Osteoblast (primary cell): ENCODE measurements at places on chromosomes 2 and 18. TPM values are rescaled to one million over a fixed set of nuclear protein-coding genes. Genes with fewer than 3 reads are reported as not detected.

DNA sequence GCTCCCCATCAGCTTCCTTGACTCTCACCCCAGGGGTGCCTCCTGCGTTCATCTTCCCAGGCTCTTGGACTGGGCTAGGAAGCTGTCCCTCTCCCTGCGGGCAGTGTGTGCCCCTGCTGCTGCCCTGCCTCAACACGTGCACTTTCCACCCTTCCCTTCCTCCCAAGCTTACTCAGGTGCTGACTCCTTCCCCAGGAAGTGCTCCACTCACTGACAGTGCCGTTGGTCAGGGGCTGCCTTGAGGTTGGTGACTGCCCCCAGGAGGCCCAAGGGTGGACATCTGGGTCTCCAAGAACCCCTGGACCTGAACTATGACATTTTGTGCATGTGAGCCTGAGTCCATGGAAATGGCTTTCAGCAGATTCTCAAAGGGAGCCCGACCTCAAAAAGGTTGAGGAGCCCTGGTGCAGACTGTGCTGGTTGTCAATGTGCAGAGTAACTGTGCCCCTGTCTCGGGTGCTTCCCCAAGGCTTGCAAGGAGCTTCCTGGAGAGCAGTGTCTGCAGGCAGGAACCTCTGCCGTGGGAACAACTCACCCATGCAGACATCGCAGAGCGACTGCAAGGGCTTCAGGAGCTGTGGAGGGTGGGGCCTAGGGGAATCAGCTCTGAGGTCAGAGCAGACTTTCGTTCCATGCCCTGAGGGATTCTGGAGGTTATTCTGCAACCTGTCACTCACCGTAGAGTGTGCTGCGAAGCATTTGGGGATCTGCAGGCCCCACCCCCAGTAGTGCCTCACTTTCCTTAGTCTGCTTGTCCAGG, 116.5 kb upstream of the MCFD2 start:
- H3K27me3 ChIP-seq: no peaks in the 10 kb centered on the region
- H3K4me1 ChIP-seq: peaks cover 41% of the 10 kb centered on the region
- peak; percentile 11 for DNase-seq
- H3K36me3 ChIP-seq: peaks cover 77% of the 10 kb centered on the region
- no peak overlapping the region for H3K4me3 ChIP-seq

- H3K36me3 ChIP-seq: no peaks in the 10 kb centered on the region
- no peaks in the 10 kb centered on the region for H3K4me1 ChIP-seq
- no peaks in the 10 kb centered on the region for H3K27me3 ChIP-seq
- no peak overlapping the region for H3K27ac ChIP-seq
Measured at GRCh38 chr2:226169751-226170581, 629.7 kb downstream of the IRS1 start.

DNA sequence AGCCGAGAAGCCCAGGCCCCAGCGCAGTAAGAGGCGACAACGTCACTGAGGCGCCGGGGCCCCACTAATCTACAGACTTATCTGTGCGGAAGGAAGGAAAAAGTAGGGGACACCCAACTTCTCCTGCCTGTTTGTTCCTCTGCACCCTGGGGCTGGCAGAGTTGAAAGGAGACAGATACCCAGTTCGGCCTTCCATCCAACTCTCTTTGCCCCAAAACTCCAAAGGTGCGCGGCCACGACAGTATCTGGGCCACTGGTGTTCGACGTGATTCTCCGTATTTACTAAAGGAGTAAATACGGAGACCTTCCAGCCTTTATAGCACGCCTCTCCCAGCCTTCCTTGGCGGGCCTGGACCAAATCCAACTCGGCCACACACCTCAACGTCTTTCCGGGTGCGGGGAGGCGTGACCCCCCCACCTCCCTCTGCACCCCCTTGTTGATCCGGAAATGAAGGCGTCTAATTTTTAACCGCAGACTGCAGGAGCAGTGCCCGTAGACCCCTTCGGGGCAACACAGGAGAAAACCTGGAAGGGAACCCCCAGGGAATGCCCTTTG, 1.6 kb downstream of the SMAD7 start:
- H3K4me1 ChIP-seq: peaks cover 39% of the 10 kb centered on the region
- H3K27me3 ChIP-seq: no peaks in the 10 kb centered on the region

DNA sequence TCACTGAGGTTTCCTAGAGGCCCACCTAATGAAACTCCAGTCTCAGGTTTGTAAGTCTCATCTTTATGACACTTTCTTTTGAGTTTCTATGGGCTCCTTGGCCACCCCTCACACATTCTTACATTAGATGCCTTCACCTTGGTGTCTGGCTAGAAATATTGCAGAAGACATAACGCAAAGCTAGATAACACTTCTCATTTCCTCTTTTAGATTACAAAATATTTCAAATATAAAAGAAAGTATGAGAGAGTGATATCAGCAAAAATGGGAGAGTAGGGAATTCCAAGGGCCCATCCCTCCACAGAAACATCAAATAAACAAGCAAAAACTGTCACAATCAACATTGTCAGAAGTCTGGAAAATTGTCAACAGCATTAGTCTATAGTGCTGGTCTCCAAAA, 43.3 kb upstream of the ZCCHC2 start:
- no peak overlapping the region for H3K27ac ChIP-seq
- H3K4me3 ChIP-seq: no peak overlapping the region
- no peaks in the 10 kb centered on the region for H3K36me3 ChIP-seq
- no peaks in the 10 kb centered on the region for H3K4me1 ChIP-seq
- no peak for DNase-seq

GRCh38 chr18:24734058-24734457, 273.6 kb downstream of the HRH4 start:
- no peak overlapping the region for H3K27ac ChIP-seq
- H3K4me1 ChIP-seq: no peaks in the 10 kb centered on the region

DNA sequence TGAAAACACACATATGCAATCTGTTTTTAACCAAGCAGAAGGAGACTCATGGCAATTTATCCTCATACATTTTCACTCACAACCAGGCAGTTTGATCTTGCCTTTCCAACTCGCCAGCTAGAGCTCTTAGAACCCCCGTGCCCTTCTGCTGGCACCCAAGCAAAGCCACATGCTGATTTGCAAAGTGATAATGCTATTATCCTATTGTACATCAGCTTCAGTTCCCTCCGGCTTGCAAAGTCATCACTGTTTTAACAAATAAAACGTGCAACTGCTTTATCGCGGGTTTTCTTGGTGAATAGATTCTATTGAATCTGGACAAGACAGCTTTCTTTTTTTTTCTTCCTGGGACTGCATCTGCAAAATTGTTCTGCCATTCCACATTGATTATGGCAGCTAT, 314.6 kb downstream of the LNPK start:
- H3K4me1 ChIP-seq: no peaks in the 10 kb centered on the region
- H3K27me3 ChIP-seq: no peaks in the 10 kb centered on the region
- H3K27ac ChIP-seq: no peak overlapping the region
- no peak for DNase-seq
- no peak overlapping the region for H3K4me3 ChIP-seq
- H3K36me3 ChIP-seq: no peaks in the 10 kb centered on the region

DNA sequence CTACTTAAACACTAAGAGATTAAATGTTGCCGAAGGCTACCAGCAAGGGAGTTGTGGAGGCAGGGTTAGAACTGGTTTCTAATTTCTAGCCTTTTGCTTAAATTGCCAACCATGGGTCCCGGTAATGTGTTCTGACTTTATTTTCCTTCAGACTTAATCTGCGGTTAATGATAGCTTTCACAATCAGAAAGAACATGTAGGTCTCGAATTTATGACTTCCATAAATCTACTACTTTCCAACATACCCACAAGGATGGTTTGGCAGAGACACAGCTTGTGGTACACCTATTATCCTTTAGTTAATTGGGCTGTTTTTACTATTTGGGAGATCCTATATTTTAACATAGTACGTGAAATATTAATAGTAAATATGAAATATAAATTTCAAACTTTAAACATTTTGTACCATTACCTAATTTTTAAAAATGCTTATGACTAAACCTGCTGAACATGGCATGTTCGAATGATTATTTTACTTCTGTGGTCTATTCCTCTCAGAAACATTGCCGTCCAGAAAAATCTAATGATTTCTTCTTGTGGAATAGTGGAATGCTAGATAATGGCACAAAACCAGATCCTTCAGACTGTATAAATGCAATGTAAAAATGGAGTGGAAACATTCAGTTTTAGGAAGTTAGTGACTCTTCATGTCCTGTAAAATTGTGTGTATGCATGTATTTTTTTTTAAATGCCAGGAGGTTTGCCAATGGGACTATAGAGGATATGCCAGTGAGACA, 41.3 kb downstream of the PARD3B start:
- H3K27me3 ChIP-seq: no peaks in the 10 kb centered on the region
- no peak for DNase-seq
- no peaks in the 10 kb centered on the region for H3K4me1 ChIP-seq

- H3K36me3 ChIP-seq: no peaks in the 10 kb centered on the region
- H3K27ac ChIP-seq: no peak overlapping the region
- no peaks in the 10 kb centered on the region for H3K27me3 ChIP-seq
Measured at GRCh38 chr2:80655265-80655664, 350.7 kb upstream of the LRRTM1 start.

The ANKRD53 gene
- 0.88 and 1.1 TPM in 2 replicates for total RNA-seq

The MAPRE3 gene
- total RNA-seq: 6.5 TPM in 2 replicates
